ENCODE measurements at places on chromosomes 1 and 21. TPM values are rescaled to one million over a fixed set of nuclear protein-coding genes. Genes with fewer than 3 reads are reported as not detected.

The OR10X1 gene
- not detected for total RNA-seq

The IER5 gene
- total RNA-seq: 20.9 TPM

The PRR9 gene
- not detected for total RNA-seq

The CYP4A11 gene
- total RNA-seq: not detected

The NGF gene
- total RNA-seq: 22.8 TPM

The INAVA gene
- total RNA-seq: not detected

The GPR52 gene
- total RNA-seq: not detected

The HSD17B7 gene
- 16.6 TPM for total RNA-seq

The ERG gene
- total RNA-seq: 0.23 TPM

The DRAXIN gene
- total RNA-seq: not detected

The LCE2B gene
- total RNA-seq: not detected

The TMEM54 gene
- 42.6 TPM for total RNA-seq

The MTFR1L gene
- total RNA-seq: 47.6 TPM

The ANGPTL3 gene
- not detected for total RNA-seq

The TESK2 gene
- total RNA-seq: 2.2 TPM

The WNT3A gene
- not detected for total RNA-seq

The SPATA45 gene
- total RNA-seq: not detected

All from pericardium fibroblast (primary cell).